ENCODE measurements at places on chromosomes 16 and 17. TPM values are rescaled to one million over a fixed set of nuclear protein-coding genes. Genes with fewer than 3 reads are reported as not detected.

The ZG16B gene
- 0.66 TPM for total RNA-seq

The CEP295NL gene
- 0.38 TPM for total RNA-seq

The TMEM235 gene
- total RNA-seq: not detected

The GFAP gene
- total RNA-seq: 0.38 TPM

The SGCA gene
- total RNA-seq: 0.54 TPM

The PTGES3L gene
- total RNA-seq: 0.77 TPM

The PSME3IP1 gene
- total RNA-seq: 108 TPM

The STAT3 gene
- total RNA-seq: 88.6 TPM

The CCL8 gene
- total RNA-seq: not detected

The NPIPA7 gene
- 12.4 TPM for total RNA-seq

The DDX5 gene
- 713 TPM for total RNA-seq

The CRYM gene
- 2.1 TPM for total RNA-seq

The SLC35G6 gene
- not detected for total RNA-seq

The SALL1 gene
- 0.36 TPM for total RNA-seq

The CLEC18C gene
- total RNA-seq: 0.13 TPM

All from A549 treated with dexamethasone at 1 μM for 4 hours (cell line).